ENCODE measurements at places on chromosomes 6 and 20.

GRCh38 chr6:73177221-73177944, 47.9 kb downstream of the KHDC1L start:
- H3K27me3 ChIP-seq, result no peaks in the 10 kb centered on the region
- no peaks in the 10 kb centered on the region for H3K4me1 ChIP-seq
- no peaks in the 10 kb centered on the region for H3K36me3 ChIP-seq
- no peak for DNase-seq

DNA sequence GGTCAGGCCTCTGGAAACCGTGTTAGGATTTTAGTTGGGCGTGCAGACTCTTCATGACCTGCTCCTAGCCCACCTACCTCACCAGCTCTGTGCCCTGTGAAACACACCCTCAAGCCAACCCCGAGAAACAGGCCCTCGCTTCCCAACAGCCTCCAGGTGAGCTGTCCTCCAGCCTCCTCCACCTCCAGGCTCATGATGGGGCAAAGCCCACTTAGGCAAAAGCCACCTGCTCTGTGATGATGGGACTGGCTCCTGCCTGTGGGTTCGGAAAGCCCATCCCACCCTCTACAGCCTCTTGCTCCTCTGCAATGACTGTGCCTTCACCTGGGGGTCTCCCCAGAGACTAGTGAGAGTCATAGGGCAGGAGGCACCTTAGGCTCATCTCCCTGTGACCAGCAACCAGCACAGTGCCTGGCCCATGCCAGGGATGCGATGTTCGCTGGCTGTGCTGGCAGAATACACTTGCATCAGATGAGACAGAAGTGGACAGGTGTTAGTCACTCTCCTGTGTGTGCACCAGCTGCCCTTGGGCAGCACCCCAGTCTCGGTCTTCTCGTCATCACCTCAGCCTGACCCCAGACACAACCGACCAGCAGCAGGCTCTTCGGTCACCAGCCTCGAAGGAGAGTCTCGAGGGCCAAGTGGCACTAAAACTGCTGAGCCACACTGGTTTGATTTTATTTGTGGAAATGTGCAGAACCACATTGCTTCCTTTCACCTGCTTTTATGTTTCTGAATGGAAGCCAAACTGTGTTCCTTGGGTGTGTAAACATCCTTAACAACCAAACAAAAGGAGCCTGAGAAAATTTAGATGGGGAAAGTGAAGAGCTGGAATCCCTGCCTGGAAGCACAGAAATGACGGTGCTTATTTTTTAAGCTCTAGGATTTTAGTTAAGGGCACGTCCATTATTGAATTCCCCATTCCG, 10.7 kb downstream of the PXDC1 start:
- H3K4me1 ChIP-seq, result no peaks in the 10 kb centered on the region
- no peaks in the 10 kb centered on the region for H3K27me3 ChIP-seq
- H3K36me3 ChIP-seq, result peaks cover 16% of the 10 kb centered on the region
- H3K27ac ChIP-seq, result peak overlapping the region; percentile 34

- no peaks in the 10 kb centered on the region for H3K36me3 ChIP-seq
- H3K4me3 ChIP-seq, result peak overlapping the region; percentile 86
- H3K27ac ChIP-seq, result no peak overlapping the region
Measured at GRCh38 chr6:130018744-130019325, 454 bp downstream of the L3MBTL3 start.

DNA sequence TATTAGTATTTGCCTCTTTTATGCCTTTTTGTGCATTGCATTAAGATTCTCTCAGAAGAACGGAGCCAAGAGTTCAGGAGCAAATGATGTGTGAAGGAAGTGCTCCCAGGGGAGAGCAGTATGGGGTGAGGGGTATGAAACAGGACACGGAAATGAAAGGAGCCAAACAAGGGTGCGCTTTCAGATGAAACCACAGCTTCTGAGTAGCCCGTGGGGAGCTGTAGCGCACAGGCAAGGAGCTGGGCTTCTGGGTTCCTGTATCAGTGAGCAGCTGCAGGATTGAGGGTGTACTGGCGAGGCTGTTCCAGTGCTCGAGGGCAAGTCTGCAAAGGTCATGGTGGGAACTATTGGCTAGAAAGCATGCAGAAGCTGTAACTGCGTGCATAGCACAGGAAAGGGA, 25.4 kb downstream of the ANKEF1 start:
- H3K36me3 ChIP-seq, result no peaks in the 10 kb centered on the region
- no peak overlapping the region for H3K4me3 ChIP-seq
- H3K4me1 ChIP-seq, result no peaks in the 10 kb centered on the region
- DNase-seq, result peak; percentile 36
- H3K27ac ChIP-seq, result no peak overlapping the region

DNA sequence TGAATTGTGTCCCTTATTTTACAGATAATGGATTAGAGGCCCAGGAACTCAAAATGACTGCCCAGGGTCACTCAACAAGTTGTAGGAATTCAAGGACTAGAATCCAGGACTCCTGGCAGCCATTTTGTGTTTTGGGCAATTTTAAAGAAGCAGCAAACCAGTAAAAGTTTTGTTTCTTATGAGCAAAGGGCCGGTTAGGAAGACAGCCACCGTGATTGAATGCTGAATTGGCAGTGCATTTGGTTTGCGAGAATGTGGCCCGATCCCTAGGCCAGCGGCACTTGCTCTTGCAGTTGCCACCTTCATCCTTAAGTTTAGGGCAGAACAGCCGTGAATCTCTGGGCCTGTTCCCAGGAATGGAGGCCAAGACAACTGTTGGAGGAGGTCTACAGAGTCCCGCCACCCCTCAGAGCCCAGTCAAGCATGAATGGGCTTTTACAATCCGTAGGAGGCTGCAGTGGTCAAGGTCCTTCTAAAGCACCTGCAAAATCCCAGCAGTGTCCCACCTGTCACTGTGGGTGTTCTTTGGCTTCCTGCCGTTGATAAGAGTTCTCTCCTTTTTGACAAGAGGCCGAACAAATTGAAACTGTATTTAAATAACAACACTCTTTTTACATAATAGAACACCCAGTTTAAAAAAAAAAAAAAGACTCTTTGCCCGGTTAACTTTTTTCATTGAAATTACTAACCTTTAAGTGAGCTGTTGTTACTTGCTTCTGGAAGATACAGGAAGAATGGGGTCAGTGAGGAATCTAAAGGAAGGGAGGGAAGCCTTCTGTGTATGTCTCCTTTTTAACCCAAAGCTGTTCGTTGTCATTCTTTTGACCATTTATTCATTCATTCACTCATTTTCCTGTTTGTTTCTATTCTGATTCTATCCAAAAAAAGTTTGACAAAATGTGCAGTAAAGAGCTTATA, 68.7 kb downstream of the PHACTR2 start:
- peaks cover 43% of the 10 kb centered on the region for H3K4me1 ChIP-seq
- H3K36me3 ChIP-seq, result no peaks in the 10 kb centered on the region
- no peaks in the 10 kb centered on the region for H3K27me3 ChIP-seq
- peak overlapping the region; percentile 13 for H3K27ac ChIP-seq

GRCh38 chr20:40427026-40427425, 262.0 kb downstream of the MAFB start:
- H3K27ac ChIP-seq, result no peak overlapping the region
- no peaks in the 10 kb centered on the region for H3K36me3 ChIP-seq
- no peak for DNase-seq

DNA sequence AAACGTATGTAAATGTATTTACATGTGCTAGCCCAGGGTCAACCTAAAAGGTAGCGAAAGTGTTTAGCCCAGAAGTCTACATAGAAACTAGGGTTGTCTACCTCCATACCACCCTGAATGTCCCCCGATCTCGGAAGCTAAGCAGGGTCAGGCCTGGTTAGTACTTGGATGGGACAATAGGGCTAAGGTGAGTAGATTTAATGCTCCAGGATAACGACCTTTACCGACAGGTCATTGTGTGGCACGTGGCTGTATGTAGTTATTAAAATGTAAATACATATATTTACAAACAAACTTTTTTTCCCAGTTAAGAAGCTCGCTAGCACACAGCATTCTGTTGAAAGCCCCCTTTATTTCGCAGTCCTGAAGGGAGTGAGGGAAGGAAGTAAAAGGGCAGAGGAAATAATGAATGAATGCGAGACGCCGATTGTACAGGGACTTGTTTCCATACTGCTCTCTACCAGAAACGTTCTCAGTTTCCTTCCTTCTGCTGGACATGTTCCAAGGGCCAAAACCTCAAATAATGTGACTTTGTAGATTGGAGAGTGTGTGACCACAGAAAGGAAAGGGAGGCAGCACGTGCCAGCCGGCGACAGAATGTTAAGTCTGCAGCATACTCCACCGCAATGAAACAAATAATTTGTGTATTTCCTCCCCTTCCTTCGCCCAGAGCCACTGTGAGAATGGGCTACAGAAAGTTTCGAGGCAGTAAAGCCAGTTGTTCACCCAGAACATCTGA, 612 bp downstream of the ADAT2 start:
- H3K27me3 ChIP-seq, result no peaks in the 10 kb centered on the region
- peak overlapping the region; percentile 62 for H3K27ac ChIP-seq
- H3K4me1 ChIP-seq, result no peaks in the 10 kb centered on the region
- H3K4me3 ChIP-seq, result peak overlapping the region; percentile 75
